ENCODE measurements at places on chromosomes 5 and 9.

DNA sequence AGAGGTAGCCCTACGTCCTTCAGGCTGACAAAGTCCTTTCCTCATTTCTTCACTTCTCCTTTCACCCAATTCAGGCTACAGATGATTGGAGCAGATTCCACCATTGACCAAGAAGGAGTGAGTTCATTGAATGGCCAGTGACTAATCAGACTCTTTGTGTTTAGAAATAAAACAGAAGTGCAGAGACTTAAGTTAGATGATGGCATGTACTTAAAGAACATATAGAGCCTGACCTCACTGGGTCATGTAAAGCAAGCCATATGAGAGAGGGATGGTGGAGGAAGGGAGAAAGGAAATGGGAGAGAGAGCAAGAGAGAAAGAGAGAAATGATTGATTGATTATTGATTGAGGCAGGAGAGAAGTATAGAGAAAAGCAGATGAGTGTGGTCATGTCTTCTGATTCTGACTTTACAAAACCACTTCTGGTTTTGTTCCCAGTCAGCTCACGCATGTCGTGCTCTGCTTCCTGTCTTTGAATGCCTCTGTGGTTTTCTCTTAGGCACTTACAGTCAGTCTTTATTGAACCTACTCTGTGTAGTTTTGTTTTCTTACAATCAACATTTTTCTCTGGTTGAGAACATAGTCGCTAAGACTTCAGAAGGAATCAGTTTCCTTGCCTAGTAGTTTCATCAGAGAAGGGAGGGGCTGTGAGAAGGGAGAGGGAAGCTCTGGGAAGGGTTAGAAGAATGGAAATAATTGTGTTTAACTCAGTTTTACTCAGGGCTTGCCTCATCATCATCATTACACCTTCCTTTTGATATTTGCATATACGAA lies 149.2 kb upstream of the KLF9 start:
- DNase-seq = no peak

GRCh38 chr9:33489066-33489465 lies 15.3 kb upstream of the NOL6 start:
- DNase-seq = no peak

- DNase-seq = no peak
Observed at GRCh38 chr5:4229414-4230292, 634.0 kb downstream of the IRX1 start.

- no peak for DNase-seq
Observed at GRCh38 chr5:104789366-104789765, 1226.8 kb upstream of the NUDT12 start.

DNA sequence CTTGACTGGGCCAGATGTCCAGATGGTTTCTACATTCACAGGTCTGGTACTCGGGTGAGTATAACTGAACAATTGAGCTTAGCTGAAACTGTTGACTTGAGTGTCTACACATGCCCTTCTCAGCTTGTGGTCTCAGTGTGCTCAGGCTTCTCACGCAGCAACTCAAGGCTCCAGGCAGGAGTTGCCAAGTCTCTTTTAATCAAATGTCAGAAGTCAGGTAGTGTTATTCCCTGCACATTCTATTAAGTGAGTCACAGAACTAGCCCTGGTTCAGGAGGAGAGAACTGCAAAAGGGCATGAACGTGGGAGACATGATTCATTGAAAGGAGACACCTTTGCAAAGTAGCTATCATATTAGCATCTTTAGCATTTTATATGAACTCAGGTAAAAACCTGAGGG lies 199.3 kb upstream of the ACTBL2 start:
- DNase-seq = no peak

GRCh38 chr5:34547300-34548085 lies 108.6 kb upstream of the RAI14 start:
- DNase-seq = no peak

All from HS-5 (cell line).